ENCODE measurements at places on chromosomes 2 and 18.
A peak's percentile ranks its signal among the peaks of the same experiment; 100 is the strongest.

DNA sequence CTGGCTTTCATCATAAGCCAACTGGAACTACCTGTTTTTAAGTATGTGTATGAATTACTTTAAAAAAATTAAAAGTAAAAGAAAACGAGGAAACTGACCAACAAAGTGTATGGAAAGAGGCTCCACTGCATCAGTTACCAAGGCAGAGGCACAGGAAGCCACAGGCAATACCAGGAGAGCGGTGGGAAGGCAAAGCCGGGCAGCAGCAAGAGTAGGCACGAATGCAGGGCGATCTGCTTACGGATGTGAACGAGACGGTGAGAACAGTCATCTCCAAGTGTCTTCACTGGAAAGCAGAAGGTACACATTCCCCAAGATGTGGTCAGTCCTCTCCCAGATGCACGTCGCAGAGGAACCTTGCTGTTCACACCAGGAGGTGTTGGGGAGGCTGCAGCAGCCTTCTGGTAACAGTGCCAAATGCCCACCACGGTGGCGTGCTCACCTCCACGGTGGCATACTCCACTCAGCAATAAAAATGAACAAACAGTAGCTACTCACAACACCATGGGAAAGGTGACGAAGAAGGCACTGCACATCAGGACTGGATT is 43.1 kb downstream of the HS6ST1 start:
- no peak for DNase-seq

DNA sequence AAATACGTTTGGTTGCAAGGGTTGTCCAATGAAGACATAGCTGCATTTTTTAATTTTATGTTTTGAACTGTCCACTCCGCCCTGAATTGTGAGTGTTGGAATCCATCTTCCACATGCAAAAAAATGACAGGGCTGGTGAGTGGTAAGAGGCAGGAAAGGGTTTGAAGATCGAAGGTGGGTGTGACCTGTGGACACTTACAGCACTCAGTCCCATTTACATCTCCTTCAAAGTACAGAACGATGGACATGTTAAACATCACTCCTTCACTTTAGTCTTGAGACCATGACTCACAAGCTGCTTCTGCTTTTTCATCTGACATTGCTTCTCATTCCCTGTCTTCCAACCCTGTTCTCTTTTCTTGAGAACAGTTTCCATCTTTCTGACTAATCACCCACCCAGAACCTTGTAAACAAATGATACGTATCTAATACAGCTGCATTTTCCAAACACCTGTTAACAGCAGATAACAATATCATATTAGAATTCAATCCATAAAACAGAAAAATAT is 179.3 kb downstream of the ZNF516 start:
- DNase-seq, result no peak

DNA sequence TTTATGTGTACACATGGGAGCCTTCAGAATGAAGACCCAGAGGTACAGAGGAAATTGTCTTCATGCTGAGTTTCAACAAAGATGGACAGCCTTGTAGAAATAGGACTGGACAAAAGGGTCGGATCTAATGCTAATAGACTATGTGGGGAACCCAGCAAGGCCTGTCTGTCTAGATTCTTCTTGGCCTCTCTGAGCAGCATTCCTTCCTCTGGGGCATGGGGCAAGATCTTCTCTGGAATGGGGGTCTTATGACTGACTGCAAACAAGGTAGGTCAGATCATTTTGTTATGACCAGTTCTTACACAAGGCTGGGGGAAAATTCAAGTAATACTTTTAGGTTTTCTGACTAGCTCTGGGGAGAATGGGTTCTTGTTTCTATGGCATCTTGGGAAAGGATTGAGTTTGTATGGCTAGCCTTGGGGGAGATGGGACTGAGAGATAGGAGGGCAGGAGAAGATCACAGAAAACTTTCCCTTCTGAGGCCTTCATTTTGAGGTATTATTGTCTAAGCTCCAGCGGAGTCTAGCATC is 14.3 kb downstream of the SPATA3 start:
- no peak for DNase-seq

- peak; percentile 23 for DNase-seq
Observed at GRCh38 chr2:105329197-105329554, 359 bp downstream of the TGFBRAP1 start.

DNA sequence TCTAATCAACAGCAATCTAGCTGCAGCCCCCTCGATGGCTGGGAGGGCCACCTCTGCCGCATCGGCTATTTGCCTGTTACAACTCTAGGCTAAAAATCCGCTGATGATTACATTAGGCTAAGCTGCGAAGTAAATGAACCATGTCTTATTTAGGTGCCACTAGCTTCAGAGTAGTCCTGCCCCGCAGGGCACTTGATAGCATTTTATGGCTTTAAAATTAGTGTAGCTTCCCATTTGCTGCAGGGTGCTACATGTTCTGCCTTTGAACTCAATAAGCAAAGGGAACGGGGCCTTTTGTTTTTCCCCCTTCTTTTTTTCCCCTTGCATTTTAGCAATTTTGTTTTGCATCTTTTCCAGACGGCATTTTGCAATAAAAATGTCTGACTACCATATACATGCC is 270.2 kb downstream of the GBX2 start:
- no peak for DNase-seq

GRCh38 chr2:60710707-60711106 is 45.4 kb upstream of the PAPOLG start:
- DNase-seq, result no peak

DNA sequence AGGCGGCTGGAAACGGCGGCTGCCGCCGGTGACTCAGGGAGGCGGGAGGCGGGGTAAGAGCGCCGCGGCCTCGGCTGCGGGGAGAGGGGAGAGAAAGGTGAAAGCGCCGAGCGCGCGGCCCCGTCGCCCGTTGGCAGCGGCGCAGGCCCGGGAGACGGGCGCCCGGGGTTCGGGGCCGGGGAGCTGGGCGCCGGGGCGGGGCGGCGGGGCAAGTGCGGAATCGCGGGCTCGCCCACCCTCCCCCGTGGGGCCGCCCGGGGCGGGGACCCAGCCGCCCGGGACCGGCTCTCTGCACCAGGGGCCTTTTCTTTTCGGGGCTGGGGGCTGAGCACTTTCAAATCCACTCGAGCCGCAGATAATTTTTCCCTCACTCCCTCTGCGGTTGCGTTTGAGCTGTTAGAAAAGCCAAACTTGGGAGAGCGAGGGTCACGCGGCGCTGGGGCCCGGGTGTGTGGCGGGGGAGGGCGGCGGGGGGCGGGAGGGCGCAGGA is 266 bp downstream of the KDM3A start:
- DNase-seq, result no peak

- no peak for DNase-seq
Observed at GRCh38 chr2:205556357-205556756, 125.9 kb upstream of the NRP2 start.

DNA sequence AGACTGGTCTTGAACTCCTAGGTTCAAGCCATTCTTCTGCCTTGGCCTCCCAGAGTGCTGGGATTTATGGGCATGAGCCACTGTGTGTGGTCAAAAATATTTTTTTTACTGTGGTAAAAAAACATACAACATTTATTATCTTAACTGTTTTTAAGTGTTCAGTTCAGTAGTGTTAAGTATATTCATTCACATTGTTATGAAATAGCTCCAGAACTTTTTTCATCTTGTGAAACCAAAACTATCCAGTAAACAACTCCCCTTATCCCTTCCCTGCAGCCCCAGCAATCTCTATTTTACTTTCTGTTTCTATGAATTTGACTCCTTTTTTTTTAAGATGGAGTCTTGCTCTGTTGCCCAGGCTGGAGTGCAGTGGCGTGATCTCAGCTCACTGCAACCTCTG is 9.3 kb downstream of the RMC1 start:
- DNase-seq, result no peak
